Hematopoietic multipotent progenitor cell treated with erythropoietin and hydrocortisone succinate and interleukin-3 and kit ligand, for 8 days (in vitro differentiated cells): ENCODE measurements at places on chromosomes 5 and 9.

GRCh38 chr5:78490709-78491485 is 130.5 kb downstream of the SCAMP1 start:
- no peak for DNase-seq

DNA sequence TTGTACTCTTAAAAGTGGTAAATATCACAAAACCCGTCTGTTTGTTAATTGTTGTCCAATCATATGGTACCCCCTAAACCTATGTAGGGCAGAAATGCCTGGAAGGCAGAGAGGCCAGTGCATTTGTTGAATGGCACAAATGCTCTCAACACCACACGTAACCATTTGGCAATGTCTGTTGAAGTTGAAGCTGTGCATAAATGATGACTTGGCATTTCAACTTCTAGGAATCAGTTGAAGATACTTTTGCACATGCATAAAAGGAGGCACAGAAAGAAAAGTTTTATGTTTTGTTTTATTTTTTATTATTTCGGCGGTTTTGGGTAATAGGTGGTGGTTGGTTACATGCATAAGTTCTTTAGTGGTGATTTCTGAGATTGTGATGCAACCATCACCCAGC is 246.6 kb downstream of the TAF11L14 start:
- no peak for DNase-seq

GRCh38 chr5:21263361-21263760 is 1275.4 kb upstream of the CDH18 start:
- DNase-seq, result no peak

GRCh38 chr9:29685531-29685930 is 2112.2 kb upstream of the C9orf72 start:
- no peak for DNase-seq

DNA sequence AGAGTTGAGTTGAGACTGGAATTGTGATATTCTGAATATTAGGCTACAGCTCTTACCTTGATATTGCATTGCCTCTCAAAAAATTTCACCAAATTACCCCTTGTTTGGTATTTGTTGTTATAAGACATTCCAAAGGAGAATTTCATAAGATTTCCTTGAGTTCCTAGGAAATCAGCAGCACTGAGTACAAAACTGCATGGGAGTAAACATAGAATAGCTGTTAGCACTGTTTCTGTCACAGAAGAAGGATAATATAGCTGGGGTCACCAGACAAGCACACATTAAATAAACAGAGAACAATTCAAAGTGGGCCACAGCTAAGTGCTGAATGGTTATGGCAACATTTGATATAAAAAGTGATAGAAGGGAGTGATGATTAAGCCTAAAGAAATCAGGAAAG is 724.3 kb downstream of the PRELID2 start:
- no peak for DNase-seq
